ENCODE measurements at places on chromosomes 3 and 15.

GRCh38 chr3:45130476-45130875 is 15.7 kb downstream of the CDCP1 start:
- no peak for DNase-seq

GRCh38 chr3:70963431-70964275 is 619.9 kb downstream of the FOXP1 start:
- no peak for DNase-seq

GRCh38 chr3:105806359-105806758 is 62.5 kb downstream of the CBLB start:
- no peak for DNase-seq

DNA sequence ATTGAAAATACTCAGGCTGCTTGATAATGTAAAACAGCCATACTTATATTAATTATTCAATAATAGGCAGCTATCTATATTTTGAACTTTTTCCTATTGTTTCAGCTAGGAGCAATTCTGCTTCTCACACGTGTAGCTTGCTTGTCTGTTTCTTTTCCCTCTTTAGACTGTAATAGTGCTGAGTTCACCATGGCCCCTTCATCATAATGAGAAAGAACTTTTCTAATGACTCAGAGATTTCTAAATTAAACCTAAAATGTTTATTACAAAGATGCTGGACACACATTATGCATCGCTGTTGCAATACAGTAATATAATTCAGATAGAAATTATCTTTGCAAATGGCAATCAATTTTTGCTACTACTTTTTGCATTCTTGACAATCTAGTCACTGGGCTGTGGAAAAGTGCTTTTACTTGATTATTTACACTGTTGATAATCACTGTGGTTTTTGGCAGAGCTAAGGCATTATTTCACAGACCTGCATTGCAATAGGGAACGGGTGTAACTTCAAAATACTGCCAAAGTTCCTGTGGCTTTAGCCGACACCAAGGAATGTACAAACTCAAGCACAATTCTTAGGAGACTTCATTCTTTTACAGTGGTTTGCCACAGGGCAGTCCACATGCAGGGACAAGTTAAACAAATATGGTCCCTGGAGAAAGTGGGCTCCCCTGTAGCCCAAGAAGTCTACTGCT is 281.0 kb upstream of the TBL1XR1 start:
- DNase-seq: no peak

- no peak for DNase-seq
These were observed 18.6 kb downstream of the THSD4 start for GRCh38 chr15:71133747-71134472.

DNA sequence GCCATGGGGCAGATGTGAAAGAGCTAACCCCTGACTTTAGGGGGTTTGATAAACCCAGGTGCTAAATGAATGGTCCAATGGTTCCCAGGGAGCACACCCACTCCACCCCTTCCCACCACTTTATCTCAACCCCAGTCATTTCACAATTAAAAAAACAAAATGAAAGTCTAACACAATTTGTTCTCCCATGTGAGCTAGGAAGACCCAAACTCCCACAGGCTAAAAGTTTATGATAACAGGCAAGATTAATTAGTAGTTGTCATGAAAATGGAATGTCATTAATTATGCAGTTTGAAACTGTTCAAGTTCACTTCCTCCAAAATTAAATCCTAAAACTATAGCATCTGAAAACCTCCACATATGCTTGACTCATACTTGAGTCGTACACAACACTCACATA is 63.3 kb upstream of the TPM1 start:
- no peak for DNase-seq
